NCI-H510A (cell line): ENCODE measurements at places on chromosomes 3 and 15.

DNA sequence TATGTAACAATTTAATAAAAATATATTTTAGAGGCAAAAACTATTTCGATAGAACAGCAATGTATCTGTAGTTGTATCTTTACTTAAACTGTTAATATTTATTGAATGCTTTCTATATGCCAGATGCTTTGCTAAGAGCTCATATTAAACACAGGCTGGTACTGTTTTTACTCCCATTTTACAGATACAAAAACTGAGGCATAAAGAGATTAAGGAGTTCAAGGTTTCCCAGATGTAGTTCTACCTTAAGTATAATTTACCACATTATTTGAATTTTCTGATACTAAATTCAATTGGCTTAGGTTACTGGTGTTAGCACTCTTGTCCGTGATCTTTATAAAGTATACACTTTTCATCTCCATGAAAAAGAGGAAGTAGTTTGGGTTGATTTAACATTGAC, 149.8 kb downstream of the ROBO2 start:
- no peak for DNase-seq

- no peak for DNase-seq
Measured at GRCh38 chr3:100257586-100257985, 3.2 kb upstream of the TBC1D23 start.

DNA sequence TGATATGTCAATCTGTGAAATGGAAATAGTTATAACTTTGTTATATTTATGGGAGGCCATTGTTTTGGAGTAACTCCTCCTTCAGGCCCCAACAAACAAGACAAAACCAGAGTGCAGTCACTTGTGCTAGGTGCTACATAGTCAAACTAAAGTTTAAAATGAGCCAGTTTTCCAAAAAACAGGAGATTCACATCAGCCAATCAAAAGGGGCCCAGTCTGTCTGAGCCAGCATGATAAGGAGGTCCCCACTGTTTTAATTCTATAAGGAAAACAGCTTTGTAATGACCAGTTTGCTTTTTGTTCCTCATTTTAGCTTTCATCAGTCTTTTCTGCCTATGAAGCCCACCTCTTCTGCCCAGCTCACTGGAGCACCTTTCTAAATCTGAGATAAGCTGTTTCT, 94.7 kb upstream of the SLC7A14 start:
- no peak for DNase-seq

GRCh38 chr3:72058493-72059081, 273.6 kb upstream of the PROK2 start:
- DNase-seq, result no peak

GRCh38 chr3:53693451-53693850, 152.8 kb downstream of the CHDH start:
- DNase-seq, result no peak

DNA sequence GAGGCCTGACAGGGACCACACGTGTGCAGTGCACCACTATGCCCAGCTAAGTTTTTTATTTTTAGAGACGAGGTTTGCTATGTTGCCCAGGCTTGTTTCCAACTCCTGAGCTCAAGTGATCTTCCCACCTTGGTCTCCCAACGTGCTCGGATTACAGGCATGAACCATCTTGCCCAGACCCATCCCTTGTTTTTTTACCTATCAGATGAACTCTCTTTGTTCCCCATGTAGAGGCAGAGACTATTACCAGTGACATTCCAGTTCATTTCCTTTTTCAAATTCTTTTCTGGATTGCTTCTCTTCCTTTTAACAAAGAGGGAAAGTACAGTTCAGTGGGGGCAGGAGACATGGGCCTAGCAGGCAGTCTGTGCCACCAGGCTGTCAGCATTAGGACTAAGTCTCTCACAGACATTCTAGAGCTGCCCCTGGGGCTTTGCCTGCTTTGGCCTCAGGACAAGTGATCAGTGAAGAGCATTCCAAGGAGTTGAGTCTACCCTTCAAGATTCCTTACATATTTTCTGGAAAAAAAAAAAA, 103.5 kb upstream of the SLC7A14 start:
- DNase-seq, result peak; percentile 57

- DNase-seq, result no peak
Measured at GRCh38 chr3:42847731-42848130, 27.9 kb downstream of the CYP8B1 start.

DNA sequence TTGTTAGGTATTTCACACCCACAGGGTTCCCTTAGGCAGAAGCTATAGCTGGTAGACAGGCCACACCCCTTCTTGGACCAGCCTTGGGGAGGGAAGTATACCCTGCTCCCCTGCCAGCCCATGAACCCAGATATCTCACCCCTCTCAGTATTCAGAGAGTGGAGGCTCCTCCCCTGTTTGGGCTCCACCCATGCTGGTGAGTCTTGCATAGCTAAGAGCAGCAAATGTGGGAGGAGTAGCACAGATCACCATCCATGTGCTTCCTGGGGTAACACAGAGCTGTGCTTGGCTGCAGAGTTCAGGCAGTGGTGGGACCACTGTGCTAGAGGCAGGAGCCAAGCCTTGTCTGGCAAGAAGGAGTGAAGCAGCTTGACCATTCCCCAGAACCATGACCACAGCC, 427.2 kb downstream of the ZIC1 start:
- DNase-seq, result no peak

GRCh38 chr15:52281085-52282035, 14.2 kb downstream of the MYO5C start:
- DNase-seq, result no peak

DNA sequence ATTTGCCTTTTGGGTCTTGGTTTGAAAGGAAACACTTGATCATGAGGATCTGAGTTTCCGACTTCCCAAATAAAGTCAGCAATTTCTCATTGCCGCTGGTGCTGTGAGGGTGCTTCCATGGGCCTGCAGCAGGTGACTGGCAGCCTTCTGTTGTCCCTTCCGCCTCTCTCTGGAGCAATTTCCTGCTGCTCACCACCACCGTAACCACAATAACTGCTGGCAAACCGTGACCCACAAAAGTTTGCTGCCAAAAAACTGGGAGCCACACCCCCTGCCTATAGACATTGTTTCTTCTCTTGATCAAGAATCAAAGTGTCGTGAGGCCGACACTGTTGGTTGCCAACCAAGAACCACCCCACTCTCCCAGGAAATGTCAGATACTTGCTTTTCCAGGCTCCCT, 164.0 kb downstream of the NR2F2 start:
- DNase-seq, result no peak

DNA sequence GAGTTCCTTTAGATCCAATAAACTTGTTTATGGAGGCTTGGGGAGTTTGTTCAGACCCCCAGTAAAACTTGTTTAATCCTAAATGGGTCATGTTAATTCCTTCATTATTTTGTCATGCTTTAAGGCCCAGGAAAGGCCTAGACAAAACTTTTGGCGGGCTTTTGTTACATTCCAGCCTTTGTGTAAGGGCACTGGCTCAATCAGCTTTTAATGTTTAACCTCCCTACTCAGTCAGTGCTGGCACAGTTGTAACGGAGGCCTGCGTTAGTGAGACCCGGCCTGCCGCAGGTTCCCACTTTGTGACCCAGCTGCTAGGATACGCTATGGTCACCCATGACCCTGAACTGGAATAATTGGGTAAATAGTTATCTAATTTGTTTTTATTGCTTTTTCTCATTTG, 59.2 kb downstream of the OXSM start:
- no peak for DNase-seq
